ENCODE measurements at places on chromosomes 1 and 21. TPM values are rescaled to one million over a fixed set of nuclear protein-coding genes. Genes with fewer than 3 reads are reported as not detected.

Gene OR2M3
- not detected for total RNA-seq

Gene TSSK3
- not detected for total RNA-seq

Gene CGN
- total RNA-seq = 20.1 TPM

Gene KRTAP10-3
- not detected for total RNA-seq

Gene HEYL
- total RNA-seq = 0.12 TPM

Gene B4GALT2
- 103 TPM for total RNA-seq

Gene THEM4
- total RNA-seq = 18.1 TPM

Gene PPIE
- total RNA-seq = 53.6 TPM

Gene DMBX1
- total RNA-seq = 2.4 TPM

Gene C1orf167
- not detected for total RNA-seq

Gene MYCL
- 4.0 TPM for total RNA-seq

Gene GPR61
- total RNA-seq = 0.07 TPM

Gene SHC1
- 107 TPM for total RNA-seq

Gene SDHB
- 336 TPM for total RNA-seq

Gene FAM110D
- not detected for total RNA-seq

Gene TMEM79
- 8.1 TPM for total RNA-seq

Gene PRAMEF6
- not detected for total RNA-seq

Gene LRRIQ3
- total RNA-seq = 0.95 TPM
